ENCODE measurements at places on chromosomes 12 and 14.

DNA sequence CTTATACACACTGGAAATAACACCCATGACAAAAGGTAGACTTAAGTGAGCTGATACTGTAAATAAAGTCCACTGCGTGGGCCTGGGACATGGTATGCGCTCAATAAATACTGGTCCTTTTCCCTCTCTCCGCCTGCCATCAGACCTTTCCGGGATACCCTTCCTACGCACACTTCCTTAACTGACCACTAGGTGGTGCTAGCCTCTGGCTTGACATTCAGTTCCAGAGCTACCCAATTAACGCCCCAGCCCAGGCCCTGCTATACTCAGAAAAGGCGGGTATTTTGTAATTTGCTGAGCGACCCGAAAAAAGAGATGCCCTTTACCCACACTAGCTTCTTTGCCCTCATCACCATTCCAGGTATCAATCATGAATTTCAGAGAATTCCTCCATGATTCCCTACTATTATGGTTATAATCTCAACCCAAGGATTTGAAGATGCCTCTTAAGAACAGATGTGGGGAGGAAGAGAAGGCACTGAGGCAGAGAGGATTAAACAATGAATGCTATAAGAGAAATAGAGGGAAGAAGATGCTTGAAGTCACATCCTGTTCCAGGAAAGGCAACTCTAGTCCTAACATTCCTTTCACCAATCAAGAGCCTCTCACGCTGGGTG is 3.9 kb upstream of the LRP1 start:
- DNase-seq, result peak; percentile 85
- no peaks in the 10 kb centered on the region for H3K36me3 ChIP-seq

GRCh38 chr12:108773798-108774788 is 42.8 kb upstream of the CORO1C start:
- peak; percentile 97 for DNase-seq
- no peak overlapping the region for H3K4me3 ChIP-seq
- H3K36me3 ChIP-seq, result no peaks in the 10 kb centered on the region
- H3K27ac ChIP-seq, result peak overlapping the region; percentile 77
- H3K27me3 ChIP-seq, result no peaks in the 10 kb centered on the region
- peaks cover 34% of the 10 kb centered on the region for H3K4me1 ChIP-seq

DNA sequence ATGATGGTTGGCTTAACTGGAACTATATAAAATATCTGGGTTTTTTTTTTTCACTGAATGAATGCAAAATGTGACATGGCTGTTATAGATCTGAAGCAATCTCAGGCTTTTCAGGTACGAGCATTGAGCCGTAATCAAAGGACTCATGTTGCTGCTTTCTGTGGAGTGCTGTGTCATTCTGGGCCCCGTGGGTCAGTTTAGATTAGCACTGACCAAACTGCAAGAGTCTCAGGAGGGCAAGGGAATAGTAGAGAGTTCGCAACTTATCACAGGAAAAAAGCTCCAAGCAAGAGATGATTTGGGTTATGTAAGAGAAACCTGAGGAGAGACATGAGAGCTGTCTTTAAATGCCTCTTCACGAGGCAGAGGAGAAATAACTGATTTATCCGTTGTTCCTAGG is 59.1 kb downstream of the UBR7 start:
- H3K4me3 ChIP-seq, result no peak overlapping the region
- H3K4me1 ChIP-seq, result peaks cover 3% of the 10 kb centered on the region
- no peak for DNase-seq
- H3K27ac ChIP-seq, result no peak overlapping the region
- H3K27me3 ChIP-seq, result no peaks in the 10 kb centered on the region

DNA sequence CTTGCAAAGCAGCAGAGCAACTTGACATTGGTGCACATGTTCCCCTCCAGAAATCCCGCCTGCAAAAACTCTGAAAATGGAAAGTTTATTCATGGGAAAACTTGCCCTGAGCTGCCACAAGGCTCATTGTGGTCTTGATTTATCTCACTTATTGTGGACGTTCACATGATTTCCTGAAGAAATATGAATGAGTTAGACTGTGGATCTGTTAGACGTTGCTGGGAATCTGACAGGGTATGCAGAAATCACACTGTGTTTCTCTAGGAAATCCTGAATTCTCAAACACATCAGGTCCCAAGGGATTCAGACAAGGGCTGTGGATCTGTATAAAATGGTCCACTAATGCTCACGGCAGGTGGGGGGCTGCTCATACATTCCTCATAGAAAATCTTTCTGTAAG is 72.2 kb downstream of the EID3 start:
- no peaks in the 10 kb centered on the region for H3K36me3 ChIP-seq
- no peak overlapping the region for H3K4me3 ChIP-seq
- DNase-seq, result no peak
- peaks cover 6% of the 10 kb centered on the region for H3K4me1 ChIP-seq
- no peaks in the 10 kb centered on the region for H3K27me3 ChIP-seq

DNA sequence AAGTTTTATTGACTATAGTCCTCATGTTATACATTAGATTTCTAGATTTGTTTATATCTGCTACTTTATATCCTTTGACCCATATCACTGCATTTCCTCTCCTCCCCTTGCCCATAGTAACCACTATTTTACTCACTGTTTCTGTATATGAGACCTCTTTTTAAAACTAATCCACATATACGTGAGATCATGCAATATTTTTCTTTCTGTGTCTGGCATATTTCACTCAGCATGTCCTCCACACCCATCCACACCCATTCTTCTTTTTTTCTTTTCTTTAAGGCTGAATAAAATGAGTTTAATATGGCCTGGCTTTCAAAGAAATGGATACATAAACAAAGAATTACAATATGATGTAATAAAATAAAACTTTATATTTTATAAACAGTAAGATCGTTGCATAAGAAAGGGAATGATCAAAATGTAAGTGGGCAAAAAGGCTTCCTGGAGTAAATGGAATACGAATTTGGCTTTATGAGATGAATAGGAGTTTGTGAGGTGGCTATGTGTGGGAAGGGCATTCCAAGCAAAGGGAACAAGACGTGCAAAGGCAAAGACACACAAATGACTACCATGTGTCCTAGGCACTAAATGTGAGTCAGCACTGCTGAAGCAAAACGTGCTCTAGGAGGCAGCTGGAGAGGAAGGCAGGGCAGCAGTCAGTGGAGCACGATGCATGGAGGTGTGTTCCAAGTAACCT is 53.2 kb upstream of the HIF1A start:
- no peak for DNase-seq
- no peak overlapping the region for H3K27ac ChIP-seq
- H3K27me3 ChIP-seq, result no peaks in the 10 kb centered on the region
- H3K4me1 ChIP-seq, result no peaks in the 10 kb centered on the region

DNA sequence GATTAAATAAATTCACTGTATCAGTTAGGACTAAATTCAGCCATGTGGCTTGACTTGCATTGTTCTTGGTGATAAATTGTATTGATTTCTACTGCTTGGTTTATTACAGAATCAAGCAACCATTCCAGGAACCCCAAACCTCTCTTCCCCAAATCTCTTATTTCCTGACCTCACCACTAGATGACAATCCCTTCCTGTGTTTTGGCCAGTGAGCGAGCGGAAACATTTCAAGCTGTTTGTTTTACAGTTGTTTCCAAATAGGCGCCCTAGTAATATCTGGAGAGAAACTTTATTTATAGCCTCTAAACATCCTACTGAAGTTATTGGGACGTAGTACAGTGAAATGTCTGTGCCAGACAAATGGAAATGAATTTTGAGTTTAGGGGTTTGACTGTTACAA is 161.1 kb downstream of the SNAPC1 start:
- DNase-seq, result no peak
- no peaks in the 10 kb centered on the region for H3K36me3 ChIP-seq
- H3K27me3 ChIP-seq, result no peaks in the 10 kb centered on the region
- H3K4me1 ChIP-seq, result no peaks in the 10 kb centered on the region

GRCh38 chr12:69099201-69099837 is 140.1 kb upstream of the CPSF6 start:
- H3K4me3 ChIP-seq, result no peak overlapping the region
- no peaks in the 10 kb centered on the region for H3K36me3 ChIP-seq
- no peak for DNase-seq
- no peak overlapping the region for H3K27ac ChIP-seq
- no peaks in the 10 kb centered on the region for H3K4me1 ChIP-seq

DNA sequence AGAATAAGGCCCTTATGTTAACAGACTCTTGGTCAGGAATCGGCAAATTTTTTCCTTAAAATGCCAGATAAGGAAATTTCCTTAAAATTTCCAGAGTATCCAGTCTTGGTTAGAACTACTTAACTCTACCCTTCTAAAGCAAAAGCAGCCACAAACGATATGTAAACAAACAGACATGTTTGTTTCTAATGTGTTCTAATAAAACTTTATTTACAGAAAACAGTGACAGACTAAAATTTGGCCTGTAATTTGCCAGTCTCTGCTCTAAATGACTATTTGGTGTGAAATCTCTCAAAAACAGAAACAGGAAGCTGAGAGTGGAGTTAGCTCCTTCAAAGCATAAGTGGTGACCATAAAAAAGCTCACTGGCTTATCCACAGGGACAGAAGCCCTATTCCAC is 78.2 kb downstream of the PRKAB1 start:
- no peak for DNase-seq
- H3K4me1 ChIP-seq, result no peaks in the 10 kb centered on the region
- no peaks in the 10 kb centered on the region for H3K36me3 ChIP-seq
- H3K4me3 ChIP-seq, result no peak overlapping the region
- H3K27me3 ChIP-seq, result no peaks in the 10 kb centered on the region

- H3K4me1 ChIP-seq, result peaks cover 9% of the 10 kb centered on the region
- H3K4me3 ChIP-seq, result peak overlapping the region; percentile 89
- peak overlapping the region; percentile 93 for H3K27ac ChIP-seq
Observed at GRCh38 chr14:63542231-63542999, 762 bp downstream of the PPP2R5E start.

DNA sequence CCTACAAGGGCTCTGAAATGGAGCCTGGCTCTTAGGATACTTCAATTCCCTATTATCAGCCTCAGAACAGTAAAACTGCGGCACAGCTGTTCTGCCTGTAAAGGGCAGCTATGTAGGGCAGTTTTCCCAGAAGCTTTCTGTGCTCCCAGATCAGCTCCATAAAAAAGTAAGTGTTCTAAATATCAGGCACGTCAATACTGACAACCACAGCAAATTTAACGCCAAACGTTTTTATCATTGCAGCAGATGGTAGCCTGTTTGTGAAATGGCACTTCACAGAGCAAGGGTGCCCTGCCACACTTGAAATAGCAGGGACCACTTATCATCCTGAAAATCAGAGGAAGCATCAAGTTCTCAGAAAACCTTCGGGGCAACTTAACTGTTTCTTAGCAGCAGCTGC is 54.8 kb upstream of the PTHLH start:
- H3K36me3 ChIP-seq, result no peaks in the 10 kb centered on the region
- no peak for DNase-seq
- no peak overlapping the region for H3K27ac ChIP-seq
- H3K4me3 ChIP-seq, result no peak overlapping the region
- no peaks in the 10 kb centered on the region for H3K4me1 ChIP-seq

GRCh38 chr12:68400226-68400829 is 68.2 kb upstream of the MDM1 start:
- H3K4me1 ChIP-seq, result peaks cover 7% of the 10 kb centered on the region
- no peaks in the 10 kb centered on the region for H3K27me3 ChIP-seq
- H3K4me3 ChIP-seq, result no peak overlapping the region
- no peaks in the 10 kb centered on the region for H3K36me3 ChIP-seq
- H3K27ac ChIP-seq, result no peak overlapping the region

DNA sequence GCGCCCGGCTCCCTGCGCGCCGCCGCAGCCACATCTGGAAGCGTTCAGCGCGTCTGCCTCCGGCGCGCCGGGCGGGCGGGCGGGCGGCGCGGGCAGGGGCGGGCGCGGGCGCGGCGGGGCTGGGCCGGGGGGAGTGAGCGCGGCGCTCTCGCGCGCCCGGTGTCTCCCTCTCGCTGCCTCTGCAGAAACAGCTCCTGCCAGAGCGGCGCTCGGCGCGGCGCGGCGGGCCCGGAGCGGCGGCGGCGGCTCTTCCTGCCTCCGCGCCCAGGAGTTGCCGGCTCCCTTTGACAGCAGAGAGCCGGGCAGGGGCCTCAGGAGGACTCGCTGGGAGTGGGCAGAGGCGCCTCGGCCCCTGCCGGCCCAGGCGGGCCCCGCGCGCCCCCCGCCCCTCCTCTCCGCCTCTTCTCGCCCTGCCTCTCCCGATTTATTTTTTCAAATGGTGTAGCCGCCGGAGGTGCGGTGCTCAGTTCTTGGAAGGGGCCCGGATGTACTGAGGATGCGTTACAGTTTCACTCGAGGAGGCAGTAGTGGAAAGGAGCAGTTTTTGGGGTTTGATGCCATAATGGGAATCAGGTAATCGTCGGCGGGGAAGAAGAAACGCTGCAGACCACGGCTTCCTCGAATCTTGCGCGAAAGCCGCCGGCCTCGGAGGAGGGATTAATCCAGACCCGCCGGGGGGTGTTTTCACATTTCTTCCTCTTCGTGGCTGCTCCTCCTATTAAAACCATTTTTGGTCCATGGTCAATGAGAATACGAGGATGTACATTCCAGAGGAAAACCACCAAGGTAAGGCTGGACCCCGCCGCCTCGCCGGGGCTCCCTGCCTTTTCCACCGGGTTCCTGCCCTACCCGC is at the start of gene CACNA1C:
Gene CACNA1C (plus strand): TSS at position 162 of the 853 bp plus-strand sequence. CDS start 576 bp downstream, at position 738.
- peak within 1 kb of the TSS; percentile 70 for H3K4me3 ChIP-seq
- H3K4me1 ChIP-seq, result no peaks in the 10 kb centered on the region
- H3K27ac ChIP-seq, result peak within 1 kb of the TSS; percentile 91
- no peaks in the 10 kb centered on the region for H3K27me3 ChIP-seq

DNA sequence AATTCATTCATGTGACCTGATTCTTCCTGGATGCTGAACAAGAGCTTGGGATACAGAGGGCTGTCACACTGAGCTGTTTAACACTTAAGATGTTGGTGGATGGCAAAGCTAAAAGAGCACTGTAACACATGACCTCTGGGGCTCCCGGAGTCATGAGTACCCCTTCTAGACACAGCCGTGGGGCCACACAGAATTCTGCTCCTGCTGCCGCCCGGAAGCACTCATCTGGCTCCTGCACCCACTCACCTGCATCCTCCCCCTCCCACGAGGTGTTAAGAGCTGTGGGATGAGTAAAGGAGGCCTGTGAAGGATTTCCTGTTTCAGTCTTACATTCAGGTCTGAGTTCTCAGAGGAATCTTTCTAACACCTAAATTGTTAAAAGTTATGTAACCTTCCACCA is 78.0 kb upstream of the SSTR1 start:
- H3K27ac ChIP-seq, result no peak overlapping the region
- H3K4me3 ChIP-seq, result no peak overlapping the region
- H3K4me1 ChIP-seq, result no peaks in the 10 kb centered on the region
- H3K36me3 ChIP-seq, result no peaks in the 10 kb centered on the region
- no peaks in the 10 kb centered on the region for H3K27me3 ChIP-seq

GRCh38 chr12:64124511-64125197 is 97.4 kb downstream of the KICS2 start:
- H3K36me3 ChIP-seq, result peaks cover 28% of the 10 kb centered on the region
- no peaks in the 10 kb centered on the region for H3K4me1 ChIP-seq

DNA sequence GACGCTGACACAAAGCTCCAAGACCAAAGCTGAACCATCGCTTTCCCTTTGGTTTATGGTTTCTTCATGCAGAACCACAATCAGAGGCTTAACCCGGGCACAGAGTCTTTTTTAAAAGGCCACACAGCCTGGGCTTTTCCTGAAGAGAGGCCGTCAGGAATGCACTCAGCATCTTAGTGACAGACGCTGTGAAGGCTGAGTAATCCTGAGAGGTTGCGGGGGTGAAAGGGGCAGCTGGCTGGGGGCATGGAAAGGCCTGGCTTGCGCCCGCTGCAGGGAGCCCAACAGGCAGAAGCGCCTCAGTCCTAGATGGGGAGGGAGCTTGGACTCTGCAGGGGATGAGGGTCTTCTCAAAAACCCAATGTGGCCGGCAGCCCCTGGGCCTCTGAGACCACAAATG is 13.6 kb downstream of the CTDSP2 start:
- H3K27ac ChIP-seq, result peak overlapping the region; percentile 61
- peaks cover 15% of the 10 kb centered on the region for H3K36me3 ChIP-seq

Measured in tibial artery (tissue), 4 donors.